Right lobe of liver (tissue), 6 donors: ENCODE measurements at places on chromosomes 7 and 10. TPM values are rescaled to one million over a fixed set of nuclear protein-coding genes. Genes with fewer than 3 reads are reported as not detected.

GRCh38 chr10:103433858-103434257 is 18.3 kb downstream of the CALHM2 start:
- H3K4me3 ChIP-seq, result no peak overlapping the region
- DNase-seq, result no peak
- H3K36me3 ChIP-seq, result no peaks in the 10 kb centered on the region
- no peaks in the 10 kb centered on the region for H3K27me3 ChIP-seq
- H3K27ac ChIP-seq, result no peak overlapping the region

- no peaks in the 10 kb centered on the region for H3K36me3 ChIP-seq
- H3K4me1 ChIP-seq, result no peaks in the 10 kb centered on the region
- H3K27me3 ChIP-seq, result no peaks in the 10 kb centered on the region
- DNase-seq, result no peak
- H3K4me3 ChIP-seq, result no peak overlapping the region
- no peak overlapping the region for H3K27ac ChIP-seq
Measured at GRCh38 chr10:108052981-108053380, 888.5 kb upstream of the SORCS1 start.

DNA sequence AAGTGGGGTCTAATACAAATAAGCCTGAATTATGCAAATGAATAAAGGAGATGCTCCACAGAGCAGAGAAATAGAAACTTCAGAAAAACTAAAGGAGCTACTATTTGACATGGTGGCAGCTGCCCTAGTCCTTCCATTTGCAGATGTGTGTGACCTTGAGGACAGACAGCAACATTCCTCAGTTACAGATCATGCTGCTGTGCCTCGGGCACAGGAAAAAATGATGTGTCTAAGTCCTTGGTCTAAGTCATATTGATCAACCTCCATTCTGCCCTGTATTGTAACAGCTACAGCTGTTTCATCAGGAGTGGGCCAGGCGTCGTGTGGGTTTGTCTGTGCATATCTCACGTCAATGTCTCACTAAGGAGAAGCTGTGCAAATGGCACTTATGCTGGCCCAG is 710.4 kb downstream of the TNS3 start:
- H3K27me3 ChIP-seq, result no peaks in the 10 kb centered on the region
- no peak overlapping the region for H3K27ac ChIP-seq

GRCh38 chr7:21543528-21544302 is 876 bp downstream of the DNAH11 start:
- no peaks in the 10 kb centered on the region for H3K36me3 ChIP-seq
- peak overlapping the region; percentile 62 for H3K4me3 ChIP-seq
- no peak for DNase-seq
- peaks cover 8% of the 10 kb centered on the region for H3K4me1 ChIP-seq
- no peaks in the 10 kb centered on the region for H3K27me3 ChIP-seq

GRCh38 chr10:29124864-29125263 is 164.0 kb upstream of the LYZL1 start:
- H3K4me3 ChIP-seq, result no peak overlapping the region
- no peaks in the 10 kb centered on the region for H3K4me1 ChIP-seq
- no peak overlapping the region for H3K27ac ChIP-seq
- no peaks in the 10 kb centered on the region for H3K27me3 ChIP-seq

DNA sequence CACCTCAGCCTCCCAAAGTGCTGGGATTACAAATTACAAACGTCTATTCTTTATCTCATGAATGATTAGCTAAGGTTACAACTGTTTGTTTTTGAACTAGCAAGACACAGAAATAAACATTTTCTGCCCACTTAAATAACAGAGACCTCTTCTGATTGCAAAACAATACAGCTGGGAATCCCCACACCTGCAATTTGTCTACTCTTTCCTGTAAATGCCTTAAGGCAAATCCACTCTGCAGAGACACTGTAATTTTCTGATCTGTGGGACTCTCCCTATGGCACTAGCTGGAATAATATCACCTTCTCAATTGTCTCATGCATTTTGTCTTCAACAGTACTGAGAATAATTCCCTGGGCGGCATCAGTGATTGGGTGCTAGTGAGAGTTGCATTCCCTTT is 149.3 kb upstream of the FAM3C start:
- no peak for DNase-seq
- no peaks in the 10 kb centered on the region for H3K36me3 ChIP-seq
- no peak overlapping the region for H3K27ac ChIP-seq
- no peak overlapping the region for H3K4me3 ChIP-seq

DNA sequence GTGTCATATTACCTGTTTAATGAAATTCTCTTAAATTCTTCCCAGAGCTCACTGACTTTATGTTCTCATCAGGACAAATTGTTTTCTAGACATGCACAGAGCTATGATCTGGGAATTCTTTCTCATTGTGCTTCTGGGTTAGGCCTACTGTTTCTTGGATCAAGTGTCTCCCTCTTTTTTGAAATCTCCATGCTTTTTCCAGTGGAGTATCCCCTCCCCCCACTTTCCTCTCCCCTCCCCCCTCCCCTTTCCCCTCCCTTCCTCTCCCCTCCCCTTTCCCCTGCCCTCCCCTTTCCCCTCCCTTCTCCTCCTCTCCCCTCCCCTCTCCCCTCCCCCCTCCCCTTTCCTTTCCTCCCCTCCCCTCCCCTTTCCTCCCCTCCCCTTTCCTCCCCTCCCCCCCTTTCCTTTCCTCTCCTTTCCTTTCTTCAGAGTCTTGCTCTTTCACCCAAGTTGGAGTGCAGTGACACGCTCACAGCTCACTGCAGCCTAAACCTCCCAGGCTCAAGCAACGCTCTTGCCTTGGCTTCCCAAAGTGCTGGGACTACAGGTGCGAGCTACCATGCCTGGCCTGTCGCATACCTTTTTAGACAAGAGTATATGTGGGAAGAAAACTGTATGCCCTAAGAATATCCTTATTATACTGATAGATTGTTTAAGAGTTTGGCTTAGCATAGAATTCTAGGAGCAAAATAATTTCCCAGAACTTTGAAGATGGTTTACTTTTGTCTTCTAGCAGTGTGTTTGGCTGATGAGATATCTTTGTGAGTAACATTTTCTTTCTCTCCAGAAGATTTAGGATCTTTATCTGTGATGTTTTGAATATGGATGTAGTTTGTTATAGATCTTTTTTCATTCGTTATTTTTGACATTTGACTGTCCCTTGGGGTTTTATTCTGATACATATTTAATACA is 2.5 kb downstream of the DYNC2I1 start:
- peak overlapping the region; percentile 12 for H3K27ac ChIP-seq
- no peak for DNase-seq
- H3K27me3 ChIP-seq, result no peaks in the 10 kb centered on the region

GRCh38 chr10:78687626-78688025 is 381.1 kb upstream of the ZMIZ1 start:
- H3K4me3 ChIP-seq, result no peak overlapping the region
- DNase-seq, result no peak
- no peaks in the 10 kb centered on the region for H3K4me1 ChIP-seq

GRCh38 chr7:26951407-26951950 is 87.1 kb upstream of the SKAP2 start:
- no peak for DNase-seq
- no peaks in the 10 kb centered on the region for H3K4me1 ChIP-seq
- H3K27me3 ChIP-seq, result no peaks in the 10 kb centered on the region

DNA sequence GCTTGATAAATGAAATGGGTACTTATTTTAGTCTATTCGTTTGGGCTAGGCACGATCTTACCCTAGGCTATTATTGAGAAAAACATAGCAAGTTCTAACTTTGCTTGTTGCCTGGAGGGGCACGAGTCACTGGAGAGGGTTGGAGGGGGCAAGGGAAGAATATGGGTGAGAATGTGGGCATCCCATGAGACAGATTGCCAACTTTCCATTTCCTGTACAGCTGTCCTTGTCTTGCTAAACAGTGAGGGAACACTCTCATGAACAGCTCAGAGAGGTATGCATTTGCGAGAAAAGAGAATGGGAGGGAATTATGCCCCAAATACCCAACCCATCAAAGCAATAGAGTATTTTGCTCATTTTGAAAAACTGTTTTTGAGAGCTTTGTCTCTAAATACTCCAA is 9.2 kb downstream of the CDHR3 start:
- no peak overlapping the region for H3K4me3 ChIP-seq
- no peaks in the 10 kb centered on the region for H3K4me1 ChIP-seq
- H3K27me3 ChIP-seq, result no peaks in the 10 kb centered on the region
- H3K27ac ChIP-seq, result no peak overlapping the region
- DNase-seq, result no peak

DNA sequence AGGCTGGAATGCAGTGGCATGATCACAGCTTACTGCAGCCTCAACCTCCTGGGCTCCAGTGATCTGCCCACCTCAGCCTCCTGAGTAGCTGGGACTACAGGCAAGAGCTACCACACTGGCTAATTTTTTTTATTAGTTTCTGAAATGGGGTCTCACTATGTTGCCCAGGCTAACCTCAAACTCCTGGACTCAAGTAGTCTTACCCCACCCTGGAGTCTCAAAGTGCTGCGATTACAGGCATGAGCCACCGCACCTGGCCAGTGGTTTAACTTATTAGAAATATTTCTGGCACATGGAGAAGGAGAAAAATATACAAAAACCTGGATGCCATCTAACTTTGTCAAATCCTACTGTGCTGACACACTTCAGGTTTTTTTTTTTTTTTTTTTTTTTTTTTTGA is 15.2 kb downstream of the ZNF786 start:
- H3K36me3 ChIP-seq, result peaks cover 29% of the 10 kb centered on the region
- no peaks in the 10 kb centered on the region for H3K4me1 ChIP-seq
- DNase-seq, result no peak
- no peaks in the 10 kb centered on the region for H3K27me3 ChIP-seq
- H3K27ac ChIP-seq, result no peak overlapping the region

DNA sequence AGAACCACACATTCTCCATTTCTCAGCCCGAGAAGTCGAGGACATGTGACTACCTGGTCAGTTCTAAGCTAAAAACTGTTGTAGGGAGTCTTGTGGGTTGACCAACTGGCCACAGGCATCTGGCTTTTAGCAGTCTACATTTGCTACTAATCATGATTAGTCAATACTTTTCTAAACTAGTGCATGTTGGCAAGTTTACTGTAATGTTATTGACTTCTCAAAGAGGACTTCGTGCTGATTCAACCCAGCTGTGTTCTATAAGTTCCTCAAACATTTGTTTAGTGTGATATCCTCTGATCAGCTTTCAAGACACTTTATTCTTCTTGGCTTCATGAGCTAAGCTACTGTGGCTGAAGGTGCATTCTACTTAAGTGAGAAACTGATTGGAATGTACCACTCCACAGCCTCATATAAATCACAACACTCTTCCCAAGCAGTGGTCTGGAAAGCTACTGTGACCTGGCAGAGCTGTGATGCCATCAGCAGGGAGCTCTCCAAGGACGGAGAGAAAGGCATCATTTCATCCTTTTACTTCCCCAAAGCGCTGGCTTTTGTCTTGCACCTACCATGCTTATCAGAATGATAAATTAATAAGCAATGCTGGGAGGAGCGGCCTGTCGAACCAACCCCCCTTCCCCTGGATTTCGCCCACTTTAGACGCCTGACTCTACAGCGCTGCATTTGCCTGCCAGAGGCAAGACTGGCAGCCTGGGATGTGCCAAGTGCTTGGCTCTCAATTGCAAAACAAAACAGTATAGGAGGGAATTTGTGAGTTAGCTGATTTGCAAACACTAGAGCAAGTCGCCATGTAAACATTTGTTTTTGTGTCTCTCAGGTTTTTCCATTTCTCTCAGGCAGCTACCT is 206.7 kb upstream of the PLXNA4 start:
- no peak overlapping the region for H3K4me3 ChIP-seq
- H3K36me3 ChIP-seq, result no peaks in the 10 kb centered on the region
- no peaks in the 10 kb centered on the region for H3K27me3 ChIP-seq
- H3K27ac ChIP-seq, result no peak overlapping the region

GRCh38 chr7:33547880-33548279 is 357.5 kb upstream of the BMPER start:
- H3K4me3 ChIP-seq, result no peak overlapping the region
- DNase-seq, result no peak

- H3K27me3 ChIP-seq, result no peaks in the 10 kb centered on the region
- H3K4me3 ChIP-seq, result peak overlapping the region; percentile 85
- H3K4me1 ChIP-seq, result peaks cover 12% of the 10 kb centered on the region
- DNase-seq, result no peak
- no peaks in the 10 kb centered on the region for H3K36me3 ChIP-seq
Measured at GRCh38 chr7:80134115-80134535, 506 bp upstream of the GNAI1 start.

- DNase-seq, result no peak
- H3K4me3 ChIP-seq, result no peak overlapping the region
- H3K4me1 ChIP-seq, result no peaks in the 10 kb centered on the region
- H3K36me3 ChIP-seq, result peaks cover under 1% of the 10 kb centered on the region
- no peaks in the 10 kb centered on the region for H3K27me3 ChIP-seq
Measured at GRCh38 chr7:105497016-105497415, 25.1 kb downstream of the PUS7 start.

DNA sequence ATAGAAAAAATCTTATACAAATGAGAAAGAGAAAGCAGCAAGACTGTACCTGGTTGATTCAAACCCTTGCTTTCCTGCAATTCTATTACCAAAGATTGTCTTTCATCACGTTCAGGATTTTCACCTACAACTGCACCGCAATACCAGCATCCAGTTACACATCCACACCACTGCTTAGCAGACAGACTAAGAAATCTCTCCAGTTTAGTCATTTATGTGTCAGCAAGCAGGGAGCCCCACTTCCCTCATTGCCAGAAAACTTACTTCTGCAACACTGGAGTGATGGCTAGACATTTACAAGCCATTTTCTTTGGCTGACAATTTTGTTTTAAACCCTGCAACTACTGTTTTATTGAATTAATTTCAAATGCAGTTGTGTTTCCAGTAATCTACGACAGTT is 359.6 kb upstream of the MEOX2 start:
- no peak for DNase-seq
- no peaks in the 10 kb centered on the region for H3K4me1 ChIP-seq
- no peaks in the 10 kb centered on the region for H3K36me3 ChIP-seq
- no peaks in the 10 kb centered on the region for H3K27me3 ChIP-seq

DNA sequence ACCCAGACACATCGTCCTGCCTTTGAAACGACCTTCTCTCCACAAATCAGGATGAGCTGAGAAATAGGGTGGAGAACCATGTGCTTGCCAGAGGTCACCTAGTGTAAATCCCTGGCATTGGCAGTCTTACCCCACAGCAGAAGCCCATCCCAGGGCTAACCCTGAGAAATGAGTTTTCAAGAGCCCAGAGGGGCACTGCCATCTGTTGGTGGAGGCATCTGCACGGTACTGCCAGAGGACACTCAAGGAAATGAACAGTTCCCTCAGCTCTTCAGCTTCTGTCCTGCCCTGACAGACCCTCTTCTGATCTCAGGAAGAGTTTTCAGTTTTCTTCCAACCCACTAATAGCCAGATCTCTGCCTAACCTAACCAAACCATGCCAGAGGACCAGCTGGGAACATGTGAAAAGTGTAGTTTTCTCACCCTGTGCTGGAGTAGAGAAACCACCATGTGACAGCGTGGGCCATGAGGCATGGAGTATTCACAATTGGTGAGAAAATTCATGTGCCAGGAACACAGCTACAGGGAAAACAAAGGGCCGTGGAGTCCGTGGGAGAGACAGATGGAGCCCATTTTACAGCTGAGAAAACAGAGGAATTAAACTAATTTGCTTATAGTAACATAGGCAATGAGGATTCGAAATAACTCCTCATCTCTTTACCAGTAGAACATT is 37.7 kb upstream of the ITPRID1 start:
- no peaks in the 10 kb centered on the region for H3K27me3 ChIP-seq
- DNase-seq, result no peak
- H3K4me3 ChIP-seq, result no peak overlapping the region
- H3K4me1 ChIP-seq, result no peaks in the 10 kb centered on the region

- H3K4me1 ChIP-seq, result no peaks in the 10 kb centered on the region
- no peak overlapping the region for H3K4me3 ChIP-seq
- no peaks in the 10 kb centered on the region for H3K27me3 ChIP-seq
- DNase-seq, result peak; percentile 52
Measured at GRCh38 chr7:260441-261281, 29.3 kb upstream of the FOXL3 start.

ANKRD7 gene
- total RNA-seq, result not detected

CELF2 gene
- 2.4 TPM for total RNA-seq

ST8SIA6 gene
- total RNA-seq, result 0.39 TPM

C10orf67 gene
- not detected for total RNA-seq

H2BK1 gene
- not detected for total RNA-seq
